ENCODE measurements at places on chromosomes 1 and 21. TPM values are rescaled to one million over a fixed set of nuclear protein-coding genes. Genes with fewer than 3 reads are reported as not detected.
A peak's percentile ranks its signal among the peaks of the same experiment; 100 is the strongest.

DNA sequence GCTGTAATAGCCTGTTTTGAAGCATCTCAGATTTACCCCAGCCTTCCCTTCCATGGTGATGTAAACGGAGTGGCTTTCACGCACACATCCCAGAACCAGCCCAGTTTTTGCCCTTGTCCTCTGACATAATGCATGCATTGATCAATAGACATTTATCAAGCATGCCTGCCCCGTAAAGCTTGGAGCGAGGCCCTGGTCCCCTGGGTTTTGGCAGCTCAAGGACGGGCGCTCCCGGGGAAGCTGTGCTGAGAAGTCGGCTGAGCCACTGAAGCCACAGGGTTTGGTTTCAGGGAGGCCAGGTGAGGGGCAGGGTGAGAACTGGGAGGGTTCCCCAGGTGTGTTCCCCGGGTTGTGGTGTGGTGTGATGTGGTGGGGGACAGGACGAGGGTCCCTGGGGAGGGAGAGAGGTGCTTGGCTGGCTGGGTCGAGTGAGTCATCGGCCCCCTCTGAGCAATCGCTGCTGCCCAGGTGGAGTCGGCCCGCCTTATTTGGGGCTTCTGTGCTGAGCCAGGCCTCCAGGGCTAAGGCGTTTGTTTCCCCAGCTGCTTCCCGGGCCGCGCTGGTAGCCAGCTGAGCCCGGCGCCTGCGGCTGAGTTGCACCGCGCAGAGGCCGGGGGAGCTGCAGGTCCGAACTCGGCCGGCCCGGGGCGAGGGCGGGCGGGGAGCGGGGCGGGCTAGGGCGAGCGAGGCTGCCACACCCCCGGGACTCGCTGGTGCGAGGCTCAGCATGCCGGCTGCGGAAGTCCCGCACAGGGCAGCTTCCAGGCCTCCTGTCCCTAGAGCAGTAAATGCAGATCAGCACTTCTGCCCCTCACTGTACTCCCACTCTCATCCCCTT, 23.6 kb downstream of the ATP2B4 start:
- DNase-seq: peak; percentile 93

GOLT1A gene
- total RNA-seq: 7.5 TPM

- no peak for DNase-seq
These were observed 9.3 kb downstream of the IRF2BP2 start for GRCh38 chr1:234600418-234601281.

DNA sequence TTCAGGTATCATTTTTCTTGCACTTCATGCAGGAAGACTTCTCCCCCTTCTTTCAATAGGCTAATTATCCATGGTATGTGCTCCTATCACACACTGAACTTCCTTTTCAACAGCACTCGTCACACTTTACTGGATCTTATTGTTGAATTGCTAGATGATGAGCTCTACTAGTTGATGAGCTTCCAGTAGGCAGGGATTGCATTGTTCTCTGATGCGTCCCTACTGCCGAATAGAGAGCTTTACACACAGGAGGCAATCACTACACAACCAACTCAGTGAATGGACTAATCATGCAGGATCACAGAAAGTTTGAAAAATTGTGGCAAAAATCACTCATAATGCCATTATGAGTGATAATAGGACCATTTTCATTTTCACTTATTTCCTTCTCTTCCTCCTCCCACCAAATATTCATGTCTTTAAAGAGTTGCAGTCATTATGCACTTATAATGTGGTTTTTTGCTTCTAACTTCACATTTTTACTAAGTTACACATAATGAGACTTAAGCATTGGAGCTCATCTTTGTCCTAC, 128.1 kb upstream of the ZNF648 start:
- DNase-seq: no peak

DNA sequence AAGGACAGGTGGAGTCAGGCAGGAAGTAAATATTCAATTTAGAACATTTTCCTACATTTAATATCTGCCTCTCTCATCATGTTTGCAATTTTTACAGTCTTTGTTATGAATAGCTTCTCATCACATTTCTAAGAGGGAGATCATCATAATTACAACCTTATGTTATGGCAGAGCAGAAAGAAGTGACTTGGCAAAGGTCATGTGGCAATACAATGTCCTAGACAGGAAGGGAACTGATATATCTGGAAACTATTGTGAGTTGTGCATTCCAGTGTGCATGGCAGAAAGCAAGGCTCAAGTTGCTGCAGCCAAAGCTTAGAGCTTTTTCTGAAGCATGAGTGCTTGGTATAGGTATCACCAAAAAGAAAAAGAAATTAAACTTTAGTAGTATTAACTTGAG, 43.8 kb upstream of the PRRX1 start:
- no peak for DNase-seq

- DNase-seq: no peak
These were observed 1.9 kb downstream of the SPRR4 start for GRCh38 chr1:152972196-152972886.

- no peak for DNase-seq
These were observed 30.1 kb downstream of the LDLRAD1 start for GRCh38 chr1:53987880-53988279.

DNA sequence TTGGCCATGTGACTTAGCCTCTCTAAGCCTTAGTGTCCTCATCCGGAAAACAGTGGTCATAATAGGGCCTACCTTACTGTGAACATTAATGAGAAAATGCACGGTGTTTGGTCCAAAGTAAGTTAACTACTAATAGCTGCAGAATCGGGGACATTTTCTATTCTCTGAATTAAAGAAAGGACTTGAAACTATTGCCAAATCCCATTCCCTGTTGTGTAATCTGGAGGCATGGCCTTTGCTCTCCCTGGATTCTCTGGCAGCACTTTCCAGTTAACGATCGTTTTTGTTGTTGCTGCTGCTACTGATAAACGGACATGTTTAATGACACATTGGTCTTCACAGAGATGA, 30.5 kb downstream of the FMO4 start:
- DNase-seq: peak; percentile 23

GRCh38 chr21:29193072-29193471, 62.6 kb downstream of the MAP3K7CL start:
- no peak for DNase-seq

- DNase-seq: no peak
These were observed 26.4 kb upstream of the KAZN start for GRCh38 chr1:14571810-14572767.

DNA sequence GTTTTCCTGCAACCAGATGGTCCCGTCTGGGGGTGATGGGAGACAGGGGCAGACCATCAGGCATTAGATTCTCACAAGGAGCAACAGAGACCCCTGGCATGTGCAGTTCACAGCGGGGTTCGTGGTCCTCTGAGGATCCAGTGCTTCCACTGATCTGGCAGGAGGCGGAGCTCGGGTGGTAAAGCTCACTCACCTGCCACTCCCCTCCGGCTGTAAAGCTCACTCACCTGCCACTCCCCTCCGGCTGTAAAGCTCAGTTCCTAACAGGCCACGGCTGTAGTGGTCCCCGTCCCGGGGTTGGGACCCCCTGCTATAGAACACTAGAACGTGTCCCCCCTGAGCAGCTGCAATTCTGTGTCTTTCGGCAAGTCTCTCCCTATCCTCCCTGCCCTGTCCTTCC, 4.6 kb downstream of the KRTAP10-12 start:
- DNase-seq: no peak

- no peak for DNase-seq
These were observed 21.1 kb upstream of the SLC45A3 start for GRCh38 chr1:205701420-205701819.

DNA sequence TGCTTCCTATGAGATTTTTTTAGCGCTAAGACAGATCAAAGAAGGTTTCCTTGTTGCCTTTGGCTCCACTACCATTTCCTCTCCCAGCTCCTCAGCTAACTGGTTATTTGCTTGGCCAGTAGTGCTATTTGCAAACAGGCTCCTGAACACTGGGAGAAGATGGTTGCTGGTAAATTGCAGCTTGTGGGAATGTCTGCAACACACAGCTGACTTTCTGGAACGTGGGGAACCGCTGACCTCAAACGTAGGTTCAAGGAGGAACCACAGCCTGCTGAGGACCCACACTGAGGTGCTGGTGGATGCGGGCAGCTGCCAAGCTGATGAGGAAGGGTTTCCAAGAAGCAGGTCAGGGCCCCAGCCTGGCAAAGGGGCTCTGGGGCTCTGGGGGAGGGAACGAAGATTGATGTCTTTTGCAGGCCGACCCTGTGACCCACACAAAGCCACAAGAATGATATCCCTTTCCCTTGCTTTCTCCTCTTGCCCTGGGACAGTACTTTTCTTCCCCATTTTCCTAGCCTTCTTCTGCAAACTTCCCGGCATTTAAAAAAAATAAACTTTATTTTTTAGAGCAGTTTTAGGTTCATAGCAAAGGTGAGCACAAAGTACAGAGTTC, 24.8 kb downstream of the GNG4 start:
- no peak for DNase-seq

DNA sequence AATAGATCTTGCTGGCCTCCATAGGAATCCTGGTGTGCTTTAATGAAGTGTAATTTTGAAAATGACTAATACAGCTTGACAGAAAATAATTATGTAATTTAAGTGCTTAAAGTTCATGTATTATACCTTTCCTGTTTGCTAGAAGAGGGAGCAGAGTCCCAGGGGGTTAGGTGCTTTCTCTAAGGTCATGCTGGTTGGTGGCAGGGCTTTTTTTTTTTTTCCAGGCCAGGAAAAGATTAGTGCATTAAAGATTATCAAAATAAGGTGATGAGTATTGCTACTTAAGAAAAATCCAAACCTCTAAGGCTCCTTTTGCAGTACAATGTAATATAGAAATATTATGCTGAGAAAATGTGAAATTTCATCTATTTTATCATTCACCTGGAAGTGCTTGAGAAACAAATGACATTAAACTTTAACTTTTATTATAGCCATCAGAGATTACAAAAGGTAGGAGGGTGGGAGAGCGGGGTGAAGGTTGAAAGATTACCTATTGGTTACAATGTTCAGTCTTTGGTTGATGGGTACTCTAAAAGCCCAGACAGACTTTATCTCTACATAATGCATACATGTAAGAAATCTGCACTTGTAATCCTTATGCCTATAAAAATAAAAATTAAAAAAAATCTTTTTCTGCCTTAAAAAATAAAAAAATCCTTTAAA, 110.8 kb downstream of the RABGAP1L start:
- no peak for DNase-seq

DNA sequence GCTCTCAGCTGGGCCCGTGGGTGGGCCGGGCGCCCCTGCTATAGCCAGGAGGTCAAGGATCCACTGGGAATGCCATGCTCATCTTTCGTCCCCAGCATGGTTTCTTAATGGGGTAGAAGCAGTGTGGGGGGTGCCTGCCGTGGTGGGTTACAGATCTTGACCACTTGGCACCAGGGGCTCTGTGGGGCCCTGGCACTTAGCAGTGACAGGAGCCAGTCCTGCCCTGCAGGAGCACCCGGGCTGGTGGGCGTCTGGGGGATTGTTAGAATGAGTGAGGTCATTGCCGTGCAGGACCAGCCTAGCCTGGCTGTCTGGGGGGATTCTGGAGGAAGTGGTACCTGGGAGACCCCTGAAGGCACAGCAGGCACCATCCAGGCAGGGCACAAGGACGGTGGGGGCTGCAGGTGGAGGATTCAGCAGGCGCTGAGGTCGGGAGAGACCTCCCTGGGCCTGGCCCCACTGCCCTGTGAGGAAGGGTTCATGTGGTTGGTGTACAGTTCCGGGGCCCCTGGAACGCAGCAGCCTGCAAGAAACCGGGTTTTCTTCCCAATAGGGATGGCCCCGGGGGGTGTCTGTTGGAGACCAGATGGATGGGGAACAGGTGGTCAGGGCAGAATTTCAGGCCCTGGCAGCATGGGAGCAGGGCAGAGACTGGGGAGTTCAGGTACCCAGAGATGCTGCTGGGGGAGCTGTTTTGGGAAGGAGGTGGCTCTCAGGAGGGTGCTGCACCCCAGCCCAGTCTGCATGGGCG, 4.8 kb downstream of the AIRE start:
- no peak for DNase-seq

DNA sequence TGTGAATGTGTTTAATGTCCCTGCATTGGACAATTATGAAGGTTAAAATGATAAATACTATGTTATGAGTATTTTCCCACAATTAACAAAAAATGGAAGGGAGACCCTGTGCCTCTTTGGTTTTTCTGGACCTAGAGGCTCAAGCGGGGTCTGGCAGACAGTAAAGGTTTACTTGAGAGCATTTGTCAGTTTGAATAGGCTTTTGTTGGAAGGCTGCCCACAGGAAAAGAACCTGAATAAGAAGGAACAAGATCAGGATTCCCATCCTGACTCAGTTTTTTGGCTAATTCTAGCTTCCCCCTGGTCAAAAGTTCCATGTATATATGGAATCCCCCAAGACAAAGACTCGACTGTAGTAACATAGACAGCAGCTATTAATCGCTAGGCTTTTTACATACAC, 150.9 kb upstream of the JUN start:
- DNase-seq: no peak

OR2T10 gene
- not detected for total RNA-seq

DNAJC8 gene
- total RNA-seq: 107 TPM

UMODL1 gene
- 0.07 TPM for total RNA-seq

GJC2 gene
- 2.1 TPM for total RNA-seq

CCDC190 gene
- total RNA-seq: 0.89 TPM

IL20 gene
- not detected for total RNA-seq

DNA sequence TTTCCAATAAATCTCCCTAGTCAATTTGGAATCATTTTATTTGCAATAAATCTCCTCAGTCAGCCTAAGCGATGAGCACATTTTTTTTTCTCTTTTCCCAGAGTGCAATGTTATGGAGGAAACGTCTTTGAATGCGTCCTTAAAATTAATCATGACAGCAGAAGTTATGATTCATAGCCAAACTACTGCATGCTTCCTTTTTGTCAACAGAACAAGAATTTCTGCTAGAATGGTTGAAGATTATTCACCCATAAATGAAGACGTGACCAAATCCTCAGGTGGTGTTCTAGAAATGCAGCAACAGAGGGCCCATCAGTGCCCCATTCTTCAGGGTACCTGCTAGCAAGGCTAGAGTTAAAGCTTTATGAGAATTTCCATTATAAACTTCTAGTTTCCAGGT, 407.9 kb upstream of the PKN2 start:
- DNase-seq: no peak

DNA sequence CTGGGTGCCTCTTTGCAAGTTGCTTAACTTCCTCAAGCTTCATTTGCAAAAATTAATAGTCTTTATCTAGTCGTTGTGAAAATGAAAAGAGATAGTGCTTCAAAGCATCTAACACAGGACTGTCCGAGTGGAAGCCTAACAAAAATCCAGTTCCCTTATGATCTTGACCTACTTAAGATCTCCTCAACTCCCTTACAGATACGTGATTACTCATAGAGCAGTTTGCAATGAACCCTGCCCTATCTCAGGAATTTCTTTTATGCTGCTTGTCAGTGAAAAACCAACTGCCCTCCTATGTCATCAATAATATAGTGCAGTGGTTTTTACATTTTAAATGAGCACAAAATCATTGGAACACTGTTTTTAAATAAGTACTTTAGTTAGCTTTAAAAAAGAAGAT, 314.3 kb downstream of the BACH1 start:
- DNase-seq: no peak
